ENCODE measurements at places on chromosomes 2 and 18.

DNA sequence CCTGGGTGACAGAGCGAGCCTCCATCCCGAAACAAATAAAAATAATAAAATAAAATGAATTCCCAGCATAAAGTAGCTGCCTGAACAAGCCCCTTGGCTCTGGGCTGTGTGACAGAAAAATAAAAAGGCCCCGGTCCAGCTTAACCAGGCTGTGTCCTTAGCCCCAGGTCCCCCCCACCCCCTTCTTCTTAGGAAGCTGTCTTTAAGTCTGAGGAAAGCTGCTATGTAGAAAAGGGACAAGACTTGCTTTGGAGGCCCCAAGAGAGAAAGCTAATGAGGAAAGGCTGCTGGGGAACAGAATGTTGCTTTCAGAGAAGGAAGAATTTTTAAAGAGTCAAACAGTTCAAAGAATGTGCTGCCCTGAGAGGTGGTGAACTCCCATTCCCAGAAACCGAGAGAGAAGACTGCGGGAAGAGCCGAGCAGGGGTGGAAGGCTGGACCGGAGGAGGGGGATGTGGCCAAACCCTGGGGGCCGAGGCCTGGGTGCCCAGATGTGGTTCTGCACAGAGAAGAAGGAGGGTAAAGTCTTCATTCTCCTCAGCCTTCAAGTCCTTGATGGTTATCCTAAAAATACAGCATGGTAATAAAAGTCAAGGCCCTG lies 61.9 kb downstream of the CENPO start:
- DNase-seq: no peak

DNA sequence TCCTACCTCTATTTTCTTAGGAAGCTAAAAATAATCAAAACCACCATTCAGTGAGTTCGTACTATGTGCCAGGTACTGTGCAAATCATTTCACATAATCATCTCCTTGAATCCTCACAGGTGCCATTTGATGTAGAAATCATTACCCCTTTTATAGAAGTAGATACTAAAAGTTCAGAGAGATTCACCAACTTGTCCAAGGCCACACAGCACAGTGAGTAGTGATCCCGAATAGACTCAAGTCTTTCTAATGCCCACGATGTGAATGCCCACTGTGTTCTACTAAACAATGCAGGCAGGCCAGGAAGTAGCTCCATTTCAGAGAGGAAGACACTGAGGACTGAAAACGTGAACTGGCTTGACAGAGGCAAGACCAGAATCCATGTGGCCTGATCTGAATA lies 68.8 kb downstream of the ANTXR1 start:
- DNase-seq: no peak

- no peak for DNase-seq
These were observed 334.6 kb upstream of the LYPD1 start for GRCh38 chr2:133004623-133005022.

DNA sequence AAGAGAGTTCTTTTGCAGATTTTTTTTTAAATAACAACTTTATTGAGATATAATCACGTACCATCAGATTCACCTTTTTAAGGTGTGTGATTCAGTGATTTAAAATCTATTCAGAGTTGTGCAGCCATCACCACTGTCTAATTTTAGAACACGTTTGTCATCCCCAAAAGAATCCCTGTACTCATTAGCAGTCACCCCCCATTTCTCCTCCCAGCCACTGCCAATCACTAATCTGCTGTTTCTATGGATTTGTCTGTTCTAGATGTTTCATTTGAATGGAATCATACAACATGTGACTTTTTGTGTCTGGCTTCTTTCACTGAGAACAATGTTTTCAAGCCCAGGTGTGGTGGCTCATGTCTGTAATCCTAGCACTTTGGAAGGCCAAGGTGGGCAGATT lies 55.4 kb upstream of the RAPH1 start:
- no peak for DNase-seq

DNA sequence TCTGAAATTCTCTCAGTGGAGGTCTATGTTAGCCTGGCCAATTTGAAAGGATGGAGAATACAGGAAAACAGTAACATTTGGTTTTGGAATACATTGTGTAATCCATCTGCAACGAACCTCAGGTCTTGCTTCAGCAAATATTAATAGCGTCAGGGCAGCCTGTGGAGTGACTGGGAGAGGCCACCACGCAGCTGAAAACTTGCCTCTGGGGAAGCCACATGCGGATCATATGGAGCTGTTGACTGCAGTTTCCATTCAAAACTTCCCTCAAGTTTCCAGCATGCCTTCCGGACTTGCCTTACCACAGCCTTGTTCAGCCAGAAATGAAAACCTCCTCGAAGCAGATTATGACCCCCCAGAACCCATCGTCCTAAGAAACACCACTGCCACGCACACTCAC lies 25.7 kb downstream of the BCL11A start:
- DNase-seq: no peak

DNA sequence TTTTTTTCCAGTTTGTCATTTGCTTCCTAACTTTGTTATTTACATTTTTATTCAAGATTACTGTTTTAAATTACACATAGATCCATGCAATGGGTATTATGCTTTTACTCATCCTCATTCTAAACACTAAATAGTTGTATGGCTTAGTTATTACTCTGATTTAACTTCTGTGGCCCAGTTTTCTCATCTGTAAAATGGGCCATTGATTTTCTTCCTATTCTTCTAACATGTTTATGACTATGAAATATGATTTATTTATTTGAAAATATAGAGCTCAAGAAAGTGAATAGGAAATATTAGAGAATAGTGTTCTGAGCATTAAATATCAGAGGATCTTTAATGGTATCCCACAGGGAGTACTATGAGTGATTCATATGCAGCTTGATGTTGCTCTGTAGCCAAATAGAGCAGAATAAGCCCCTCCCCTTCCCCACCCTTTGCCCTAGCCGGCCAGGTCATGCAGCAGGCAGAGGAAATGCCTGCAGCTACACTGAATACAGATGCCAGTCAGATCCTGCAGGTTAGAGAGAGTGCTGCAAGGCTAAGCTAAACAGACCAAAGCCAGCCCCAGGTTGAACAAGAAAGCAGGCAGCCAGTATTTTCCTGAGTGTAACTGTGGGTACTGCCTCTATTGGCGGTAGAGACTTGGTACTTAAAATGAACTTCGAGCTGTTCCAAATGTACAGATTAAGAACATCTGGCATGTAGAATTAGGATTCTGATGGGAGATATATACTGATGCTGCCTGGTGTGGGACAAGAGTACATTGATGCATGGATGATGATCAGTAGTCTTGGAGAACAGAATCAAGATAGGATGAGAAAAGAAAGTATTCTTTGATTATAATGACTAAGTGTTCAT lies 11.7 kb upstream of the ACYP2 start:
- no peak for DNase-seq

- no peak for DNase-seq
These were observed 209.2 kb upstream of the SMAD2 start for GRCh38 chr18:48139431-48140347.

DNA sequence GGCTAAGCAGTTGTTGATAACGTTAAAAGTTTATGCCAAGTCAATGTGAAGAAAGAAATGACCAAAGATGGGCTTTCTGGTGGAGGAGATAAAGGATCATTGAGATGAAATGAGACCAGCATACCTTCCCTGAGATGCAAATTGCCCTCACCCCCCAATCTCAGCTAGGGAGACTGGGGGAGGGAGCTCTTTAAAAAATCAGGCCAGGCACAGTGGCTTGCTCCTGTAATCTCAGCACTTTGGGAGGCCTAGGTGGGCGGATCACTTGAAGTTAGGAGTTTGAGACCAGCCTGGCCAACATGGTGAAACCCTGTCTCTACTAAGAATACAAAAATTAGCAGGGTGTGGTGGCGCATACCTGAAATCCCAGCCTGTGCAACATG lies 30.9 kb upstream of the KCMF1 start:
- DNase-seq: no peak

DNA sequence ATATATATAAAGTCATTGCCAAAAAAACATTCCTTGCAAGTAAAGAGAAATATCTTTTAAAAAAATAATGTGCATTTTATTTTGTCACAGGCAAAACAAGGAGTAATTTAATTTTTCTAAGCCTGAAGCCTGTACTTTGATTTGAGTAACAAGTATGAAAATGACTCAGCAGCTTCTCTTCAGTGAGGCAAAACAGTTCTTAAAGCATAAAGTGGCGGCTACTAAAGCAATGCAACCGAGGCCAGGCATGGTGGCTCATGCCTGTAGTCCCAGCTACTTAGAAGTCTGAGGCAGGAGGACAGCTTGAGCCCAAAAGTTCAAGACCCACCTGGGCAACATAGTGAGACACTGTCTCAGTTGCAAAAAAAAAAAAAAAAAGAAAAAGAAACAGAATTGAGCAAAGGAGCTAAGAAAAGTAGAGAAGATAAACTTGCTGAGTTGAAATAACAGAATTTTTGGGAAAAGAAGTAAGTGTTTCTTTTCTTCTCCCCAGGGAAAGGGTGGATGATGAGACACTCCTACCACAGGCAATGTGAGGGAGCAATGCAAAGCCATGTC lies 29.6 kb downstream of the DOK1 start:
- no peak for DNase-seq

DNA sequence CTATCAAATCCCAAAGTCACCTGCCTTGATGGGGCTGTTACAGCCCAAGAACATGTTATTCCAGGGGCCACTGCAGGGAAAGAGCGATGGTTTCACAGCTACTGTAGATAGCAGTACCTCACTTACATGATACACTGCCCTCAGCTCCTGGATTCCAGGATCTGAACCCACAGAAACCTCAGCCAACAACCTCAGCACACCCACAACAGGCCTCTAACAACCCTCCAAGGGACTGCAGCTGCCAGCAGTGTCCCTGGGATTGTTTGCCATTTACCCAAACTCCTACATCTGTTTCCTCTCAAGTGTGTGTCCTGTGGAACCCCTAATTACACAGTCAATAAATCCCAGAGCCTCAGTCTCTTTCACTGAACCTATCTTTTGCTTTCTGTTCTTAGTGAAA lies 28.2 kb downstream of the OSBPL1A start:
- DNase-seq: peak; percentile 25

DNA sequence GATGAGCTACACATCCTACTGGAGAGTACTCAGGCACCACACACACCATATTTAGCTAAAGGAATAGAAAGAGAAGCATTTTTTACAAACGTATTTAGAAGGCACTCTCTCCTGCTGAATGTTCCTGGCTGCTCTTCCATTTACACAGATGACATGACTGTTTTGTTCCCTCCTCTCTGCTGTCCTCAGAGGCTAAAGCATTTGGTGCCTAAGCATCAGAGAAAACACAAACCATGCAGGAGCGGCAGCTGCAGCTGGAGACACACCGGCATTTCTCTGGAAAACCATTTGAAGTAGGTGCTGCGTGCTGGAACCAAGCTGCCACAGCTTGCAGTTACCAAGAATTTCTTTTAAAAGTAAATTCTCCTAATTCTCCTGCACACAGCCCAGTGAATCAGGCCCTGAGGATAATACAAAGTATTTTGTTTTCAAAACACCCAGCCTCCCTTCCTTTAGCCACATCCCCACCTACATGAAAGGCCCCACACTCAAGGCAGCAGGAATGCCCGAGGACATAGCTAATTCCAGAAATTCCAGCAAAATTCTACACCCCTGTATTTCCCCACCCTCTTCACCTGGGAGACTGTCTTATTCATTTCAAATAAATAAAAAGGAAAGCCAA lies 488.9 kb upstream of the SOX11 start:
- no peak for DNase-seq

DNA sequence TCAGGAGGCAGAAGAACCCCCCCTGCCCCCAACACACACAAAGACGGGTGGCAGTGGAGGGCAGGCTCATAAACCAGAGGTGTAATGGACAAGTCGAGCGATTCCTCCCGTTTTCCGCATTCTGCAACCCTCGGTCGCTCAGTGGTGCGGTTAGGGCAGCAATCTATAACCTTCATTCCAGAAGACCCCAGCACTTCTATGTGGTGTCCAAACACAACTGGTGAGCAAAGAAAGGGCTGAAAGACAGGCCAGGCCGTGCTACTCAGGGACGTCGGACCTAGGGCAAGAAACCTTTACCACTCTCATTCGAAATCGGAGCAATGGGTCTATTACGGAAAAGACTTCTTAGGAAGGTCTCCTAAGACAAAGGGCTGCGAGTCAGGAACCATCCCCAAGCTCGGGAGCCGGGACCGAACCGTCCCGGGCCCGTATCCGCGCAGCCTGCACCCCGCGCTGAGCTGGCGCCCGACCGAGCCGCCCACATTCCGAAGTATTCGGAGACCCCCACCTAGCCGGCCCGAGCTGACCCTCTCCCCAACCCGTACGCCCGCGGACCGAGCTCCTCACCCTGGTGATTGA lies 568 bp downstream of the ARL5A start:
- peak; percentile 11 for DNase-seq

- DNase-seq: no peak
These were observed 750 bp downstream of the NPAS2 start for GRCh38 chr2:100820523-100821254.

DNA sequence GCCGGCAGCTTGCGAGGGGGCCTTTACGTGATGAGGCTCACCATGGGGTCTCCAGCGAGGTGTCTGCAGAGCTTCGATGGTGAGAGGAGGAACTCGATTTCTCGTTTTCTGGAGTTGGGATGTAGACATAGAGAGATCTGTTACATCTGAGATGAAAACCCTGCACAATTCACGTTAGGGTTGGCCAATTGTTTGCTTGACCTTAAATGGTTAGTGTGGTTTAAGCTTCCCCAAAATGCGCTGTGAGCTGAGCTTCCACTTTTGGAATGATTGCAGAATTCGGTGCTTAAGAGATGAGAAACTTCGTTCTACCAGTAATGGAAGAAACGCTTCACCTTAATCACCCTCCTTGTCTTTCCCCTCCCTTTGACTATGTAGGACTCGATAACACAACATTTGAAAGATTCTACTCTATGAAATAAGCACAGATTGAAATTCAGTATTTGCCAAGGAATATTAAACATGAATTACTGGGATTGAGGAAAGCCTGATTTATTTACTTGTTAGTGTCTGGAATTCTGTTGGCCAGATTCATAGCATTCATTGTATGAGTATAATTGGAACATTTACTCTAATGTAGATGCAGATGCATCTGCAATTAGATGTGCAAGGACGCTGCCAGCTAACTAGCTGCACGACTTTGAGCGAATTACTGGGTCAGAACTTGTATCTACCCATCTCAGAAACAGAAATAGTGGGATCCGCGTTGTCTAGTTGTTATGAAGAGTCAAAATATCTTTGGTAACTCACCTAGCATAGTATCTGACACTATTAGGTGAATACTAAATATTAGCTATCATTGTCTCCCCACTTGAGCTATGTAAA lies 1.6 kb upstream of the KLF7 start:
- DNase-seq: no peak

GRCh38 chr2:68727683-68728375 lies 6.8 kb upstream of the ARHGAP25 start:
- DNase-seq: no peak

GRCh38 chr18:62590799-62591590 lies 68.2 kb downstream of the ZCCHC2 start:
- DNase-seq: no peak

GRCh38 chr2:240433973-240434727 lies 1.3 kb upstream of the GPC1 start:
- DNase-seq: no peak

- DNase-seq: no peak
These were observed 440.9 kb downstream of the ZEB2 start for GRCh38 chr2:144078802-144079724.

DNA sequence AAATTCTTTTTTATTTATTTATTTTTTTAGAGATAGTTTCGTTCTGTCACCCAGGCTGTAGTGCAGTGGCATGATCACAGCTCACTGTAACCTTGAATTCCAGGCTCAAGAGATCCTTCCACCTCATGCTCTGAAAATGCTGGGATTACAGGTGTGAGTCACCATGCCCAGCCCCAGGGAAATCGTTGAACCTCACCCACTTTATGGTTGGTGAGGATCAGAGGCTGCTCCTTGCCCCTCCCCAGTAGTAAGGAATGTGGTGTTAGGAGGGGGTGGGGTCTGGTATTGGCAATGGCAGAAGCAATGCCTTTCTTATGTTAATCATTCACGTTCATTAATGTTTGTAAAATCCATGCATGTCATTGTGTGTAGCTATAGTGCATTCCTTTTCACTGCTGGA lies 161.9 kb downstream of the SUCLG1 start:
- DNase-seq: no peak

All from activated T-cell treated with anti-CD3 and anti-CD28 coated beads for 24 hours (primary cell).